ENCODE measurements at places on chromosomes 6 and 20.
A peak's percentile ranks its signal among the peaks of the same experiment; 100 is the strongest.

DNA sequence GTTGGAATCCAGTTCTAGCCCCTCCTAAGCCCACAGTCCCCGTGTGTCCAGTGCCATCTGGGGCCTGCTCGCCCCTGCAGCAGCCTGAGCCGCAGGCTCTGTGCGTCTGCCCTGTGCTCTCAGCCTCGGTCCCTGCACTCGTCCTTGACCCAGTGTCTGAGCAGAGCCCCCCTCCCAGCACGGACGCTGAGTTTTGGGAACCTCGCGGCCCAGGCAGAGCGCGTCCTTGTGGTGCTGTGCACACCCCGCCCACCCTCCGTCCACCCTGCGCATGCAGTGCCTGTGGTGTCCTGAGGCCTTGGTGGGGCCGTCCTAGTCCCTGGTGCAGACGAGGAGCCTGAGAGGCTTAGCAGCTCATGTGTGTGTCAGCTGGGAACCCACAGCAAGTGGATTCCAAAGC, 31.6 kb downstream of the OSBPL2 start:
- DNase-seq = no peak

DNA sequence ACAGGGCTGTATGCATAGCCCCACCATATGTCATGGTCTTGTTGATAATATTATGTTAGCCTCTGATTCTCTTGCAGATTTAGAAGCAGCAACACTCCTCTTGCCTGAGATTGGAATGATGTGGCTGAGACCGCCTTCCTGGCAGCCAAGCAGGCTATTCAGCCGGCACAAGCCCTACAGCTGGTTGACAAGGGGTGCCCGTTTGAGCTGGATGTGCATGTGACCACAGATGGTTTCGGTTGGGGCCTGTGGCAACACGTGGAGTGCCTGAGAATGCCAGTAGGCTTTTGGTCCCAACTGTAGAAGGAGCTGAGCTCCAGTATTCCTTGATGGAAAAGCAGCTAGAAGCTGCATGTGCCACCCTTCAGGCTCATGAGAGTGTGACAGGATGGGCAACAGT, 303.6 kb upstream of the POU3F2 start:
- DNase-seq = no peak

GRCh38 chr6:57130661-57131177, 40.7 kb downstream of the ZNF451 start:
- no peak for DNase-seq

DNA sequence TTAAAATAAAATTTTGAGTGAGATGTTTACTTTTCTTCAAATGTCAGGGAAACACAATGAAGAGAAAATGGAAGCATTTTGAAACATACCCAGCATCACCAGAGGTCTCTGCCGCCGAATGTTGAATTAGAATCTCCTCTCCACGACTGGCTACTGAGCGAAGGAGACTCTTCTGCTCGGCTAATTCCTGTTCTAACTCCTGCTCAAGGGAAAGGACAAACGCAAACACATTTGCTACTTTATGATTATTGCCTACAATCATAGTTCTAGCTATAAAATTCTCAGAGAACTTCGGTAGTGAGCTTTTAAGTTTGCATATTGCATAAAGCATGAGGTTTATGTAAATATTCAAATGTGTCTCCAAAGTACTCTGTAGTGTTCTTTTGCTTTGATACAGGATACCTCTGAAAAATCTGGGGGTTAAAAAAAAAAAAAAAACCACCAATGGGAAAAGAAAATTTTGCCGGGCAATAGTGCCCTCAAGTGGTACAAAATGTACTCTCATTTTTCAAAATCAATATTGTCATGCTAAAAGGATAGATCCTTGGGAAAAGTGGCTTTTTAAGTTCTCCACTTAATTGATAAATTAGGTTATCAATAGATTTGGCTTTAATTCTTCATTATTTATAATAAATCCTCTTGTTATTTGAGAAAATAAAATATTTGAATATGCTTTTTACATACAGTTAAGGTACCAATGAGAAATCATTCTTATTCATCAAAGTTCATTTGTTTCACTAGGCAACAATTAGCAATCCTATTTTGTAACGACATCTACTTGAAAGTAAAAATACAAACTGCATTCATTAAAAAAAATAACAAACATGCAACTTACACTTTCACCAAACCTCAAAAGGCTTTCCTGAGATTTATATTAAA, 369.0 kb downstream of the SYNE1 start:
- no peak for DNase-seq

DNA sequence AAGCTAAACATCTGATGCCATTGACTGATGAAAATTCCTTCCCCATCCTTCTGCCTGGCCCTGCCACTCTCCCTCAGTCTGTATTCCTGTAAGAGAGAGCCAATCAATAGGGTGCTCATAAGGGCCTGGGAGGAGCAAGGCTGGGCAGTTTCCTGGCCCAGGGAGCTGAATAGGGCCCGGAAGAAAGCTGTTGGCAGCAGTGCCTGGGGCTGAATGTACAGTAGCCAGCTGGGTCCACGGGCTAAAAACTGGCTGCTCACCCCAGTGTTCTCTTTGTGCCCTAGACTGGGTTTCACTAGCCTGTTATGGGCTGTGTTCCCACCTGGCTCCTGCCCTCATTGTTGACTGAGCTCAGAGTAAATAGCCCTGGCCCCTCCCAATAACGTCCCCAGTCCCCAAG, 1.7 kb upstream of the WFDC2 start:
- DNase-seq = no peak

DNA sequence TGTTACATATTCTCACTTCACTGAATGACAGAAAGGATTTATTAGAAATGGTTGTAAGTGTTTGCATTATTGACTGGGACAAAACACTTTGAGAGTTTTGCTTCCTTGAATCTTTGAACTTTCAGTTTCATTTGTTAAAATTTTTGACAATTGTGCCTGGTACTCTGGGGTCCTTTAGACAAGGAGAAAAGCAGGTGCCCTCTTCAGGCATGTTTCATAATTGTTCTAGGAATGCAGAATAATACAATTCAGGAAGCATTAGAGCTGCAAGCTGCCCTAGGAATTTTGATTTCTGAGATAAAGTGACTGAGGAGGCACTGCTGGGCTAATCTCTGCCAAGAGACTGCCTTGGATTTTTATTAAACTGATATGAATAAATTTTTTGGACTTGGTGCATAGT, 49.7 kb downstream of the TOP1 start:
- no peak for DNase-seq

DNA sequence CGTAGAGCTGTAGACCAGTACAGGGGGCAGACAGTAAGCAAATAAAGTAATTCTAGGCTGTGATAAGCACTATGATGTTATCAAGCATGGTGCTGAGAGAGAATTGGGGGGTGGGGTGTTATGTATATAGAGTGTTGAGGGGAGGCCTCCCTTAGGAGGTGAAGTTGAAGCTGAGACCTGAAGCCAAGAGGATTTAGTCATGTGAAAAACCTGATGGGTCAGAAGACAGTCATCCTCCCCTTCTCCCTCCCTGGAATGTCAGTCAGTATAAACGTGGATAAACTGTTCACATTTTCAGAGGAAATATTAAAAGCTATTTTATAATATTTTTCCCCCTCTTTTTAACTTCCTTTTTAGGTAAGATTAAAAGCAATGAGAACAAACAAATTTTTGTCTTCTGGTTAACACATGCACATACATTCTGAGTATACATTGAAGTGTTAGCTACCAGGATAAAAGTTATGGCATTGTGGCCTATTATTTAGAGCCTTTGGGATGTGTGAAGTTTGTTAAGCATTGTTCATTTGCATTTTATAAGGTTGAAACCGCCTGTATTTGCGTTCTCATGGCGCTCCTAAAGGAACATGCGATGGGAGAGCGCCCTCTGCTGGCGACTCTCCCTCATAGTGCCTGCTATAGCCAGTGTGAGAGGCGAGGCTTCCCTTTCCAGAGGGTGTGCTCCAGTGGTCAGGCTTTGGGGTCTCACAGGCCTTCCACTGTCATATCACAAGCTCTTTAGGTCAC, 35.4 kb upstream of the MAPK13 start:
- DNase-seq = peak; percentile 64

GRCh38 chr6:163398815-163399214, 15.7 kb upstream of the QKI start:
- DNase-seq = no peak

GRCh38 chr6:50899306-50899870, 80.7 kb downstream of the TFAP2B start:
- no peak for DNase-seq

- peak; percentile 12 for DNase-seq
Measured at GRCh38 chr6:132763269-132763668, 5.6 kb upstream of the VNN2 start.

DNA sequence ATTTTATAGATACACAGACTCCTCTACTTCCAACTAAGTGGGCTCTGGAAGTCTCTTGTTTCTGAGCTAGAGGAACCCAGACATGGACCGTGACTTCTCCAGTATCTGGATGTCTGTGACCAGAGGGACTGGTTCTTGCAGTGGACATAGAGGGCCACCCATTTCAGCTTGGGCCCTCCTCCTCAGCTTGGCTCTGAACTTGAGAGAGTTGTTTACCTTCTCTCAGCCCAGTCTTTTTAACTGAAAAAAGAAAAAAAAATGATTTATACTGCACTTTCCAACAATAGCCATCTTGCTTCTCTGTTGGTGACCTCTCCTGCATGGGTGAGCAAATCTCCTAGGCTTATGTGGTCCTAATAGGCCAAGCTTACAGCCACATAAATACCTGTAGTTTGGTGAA, 60.3 kb upstream of the TMEM181 start:
- no peak for DNase-seq

DNA sequence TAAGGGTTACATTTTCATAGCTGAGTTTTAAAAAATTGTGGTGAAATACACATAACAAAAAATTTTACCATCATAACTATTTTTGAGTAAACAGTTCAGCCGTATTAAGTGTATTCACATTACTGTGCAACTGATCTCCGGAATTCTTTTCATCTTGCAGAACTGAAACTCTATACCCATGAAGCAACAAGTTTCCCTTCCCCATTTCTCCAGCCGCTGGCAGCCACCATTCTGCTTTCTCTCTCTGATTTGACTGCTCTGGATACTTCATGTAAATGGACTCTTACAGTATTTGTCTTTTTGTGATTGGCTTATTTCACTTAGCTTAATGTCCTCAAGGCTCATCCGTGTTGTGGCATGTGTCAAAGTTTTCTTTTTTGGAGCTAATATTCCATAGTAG, 341.6 kb downstream of the QKI start:
- DNase-seq = no peak

DNA sequence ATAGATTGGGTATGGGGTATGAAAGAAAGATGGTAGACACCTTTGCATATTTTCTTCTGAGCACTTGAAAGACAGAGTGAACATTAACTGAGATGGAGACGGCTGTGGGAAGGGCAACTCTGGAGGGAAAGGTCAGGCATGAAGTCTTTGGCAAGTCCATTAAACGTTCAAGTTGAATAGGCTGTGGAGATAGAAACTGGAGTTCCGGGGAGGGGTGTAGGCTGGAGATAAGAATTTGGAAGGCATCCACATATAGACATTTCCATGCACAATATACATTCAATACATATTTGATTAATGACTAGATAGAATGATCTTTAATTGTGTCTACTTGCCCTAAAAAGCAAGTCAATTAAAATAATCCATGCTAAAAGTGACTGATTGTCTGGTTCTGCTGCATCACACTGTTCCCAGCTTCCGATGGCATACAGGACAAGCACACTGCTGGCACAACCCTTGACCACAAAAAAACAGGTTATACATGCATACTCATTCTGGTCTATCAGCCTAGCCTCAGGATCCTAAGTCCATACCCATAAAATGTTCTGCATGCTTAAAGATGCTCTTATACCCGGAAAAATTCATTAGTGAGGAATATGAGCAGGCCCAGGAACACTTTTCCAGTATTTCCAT, 1.9 kb upstream of the MYLK4 start:
- no peak for DNase-seq

DNA sequence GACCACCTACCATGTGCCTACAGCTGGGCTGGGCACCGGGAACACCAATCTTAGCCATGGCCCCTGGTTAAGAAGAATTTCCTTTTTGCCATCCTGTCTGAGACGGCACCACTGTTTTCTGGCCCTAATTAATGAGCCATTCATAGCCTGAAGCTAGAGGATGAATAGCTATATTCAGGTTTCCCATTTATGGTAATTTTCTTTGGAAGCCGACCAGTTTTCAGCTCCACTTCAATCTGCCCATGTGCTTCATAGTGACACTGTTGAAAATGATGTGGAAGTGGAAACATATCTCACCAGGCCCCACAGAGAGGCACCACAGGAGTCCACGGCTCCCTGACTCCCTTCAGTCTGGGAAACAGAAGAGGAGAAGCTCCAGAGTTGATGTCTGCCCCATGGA, 22.6 kb upstream of the ULBP3 start:
- DNase-seq = no peak
